Central memory CD8-positive, alpha-beta T cell (primary cell): ENCODE measurements at places on chromosomes 5 and 9.

- no peak for DNase-seq
These were observed 15.8 kb downstream of the NDST1 start for GRCh38 chr5:150523472-150524350.

- DNase-seq, result no peak
These were observed 151.7 kb upstream of the ELL2 start for GRCh38 chr5:96113170-96113939.

- DNase-seq, result no peak
These were observed 30.2 kb upstream of the GABRP start for GRCh38 chr5:170753311-170753710.

GRCh38 chr9:129649726-129650679 lies 8.1 kb upstream of the ASB6 start:
- DNase-seq, result no peak
